ENCODE measurements at places on chromosomes 12 and 14.

- DNase-seq: no peak
Observed at GRCh38 chr12:127803545-127803944, 463.4 kb upstream of the TMEM132C start.

GRCh38 chr12:109199324-109199723 lies 82.9 kb downstream of the ACACB start:
- DNase-seq: no peak

DNA sequence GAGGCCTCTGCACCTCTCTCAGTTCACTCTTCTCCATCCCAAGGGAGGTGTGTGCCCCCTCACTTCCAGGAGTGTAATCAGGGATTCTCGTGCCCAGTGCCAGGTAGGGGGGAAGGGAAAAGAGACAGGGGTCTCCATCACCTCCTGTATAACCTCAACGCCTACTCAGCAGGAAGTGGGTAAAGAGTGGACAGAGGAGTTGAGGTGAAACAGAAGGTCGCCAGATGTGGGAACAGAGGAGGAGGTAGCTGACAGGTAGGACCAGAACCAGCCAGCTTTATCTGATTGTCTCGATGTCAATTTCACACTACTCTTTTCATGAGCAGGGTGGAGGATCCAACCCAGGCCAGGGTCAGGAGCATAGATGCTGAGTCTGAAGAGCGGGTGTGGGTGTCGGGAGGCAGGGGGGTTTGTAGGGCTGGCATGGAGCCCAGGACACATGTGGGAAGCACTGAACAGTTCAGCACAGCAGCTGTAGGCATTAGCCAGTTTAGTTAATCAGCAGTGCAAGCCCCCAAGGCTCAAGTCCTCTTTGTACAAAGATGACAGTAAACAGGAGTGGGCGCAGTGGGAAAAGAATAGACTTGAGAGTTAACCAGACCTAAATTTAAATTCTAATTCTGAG lies 213.5 kb downstream of the PELI2 start:
- no peak for DNase-seq

DNA sequence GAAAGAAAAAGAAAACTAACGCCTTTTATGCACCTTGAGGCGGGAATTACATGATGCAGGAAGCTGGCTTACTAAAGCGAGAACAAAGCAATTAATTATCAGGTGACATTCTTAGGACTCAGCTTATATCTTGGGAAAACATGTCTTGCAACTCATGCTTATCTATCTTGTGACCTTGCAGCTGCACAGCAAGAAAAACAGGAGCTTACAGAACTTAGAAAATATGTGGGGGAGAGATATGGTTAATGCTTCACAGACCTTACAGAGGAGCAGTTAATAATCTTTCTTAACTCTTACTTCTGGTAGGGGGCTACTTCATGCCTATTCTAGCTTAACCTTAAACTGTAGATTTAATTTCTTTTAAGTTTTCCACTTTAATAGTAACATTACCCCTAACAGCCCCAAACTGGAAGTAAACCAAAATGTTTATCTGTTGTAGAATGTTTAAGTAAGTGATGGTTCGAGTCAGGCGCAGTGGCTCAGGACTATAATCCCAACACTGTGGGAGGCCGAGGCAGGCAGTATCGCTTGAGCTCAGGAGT lies 13.2 kb upstream of the OR11G2 start:
- DNase-seq: no peak

- DNase-seq: no peak
Observed at GRCh38 chr12:15268309-15268708, 47.1 kb upstream of the RERG start.

GRCh38 chr14:97920201-97920600 lies 1123.0 kb downstream of the VRK1 start:
- DNase-seq: no peak

GRCh38 chr12:47844264-47845019 lies 24.7 kb upstream of the HDAC7 start:
- DNase-seq: no peak

DNA sequence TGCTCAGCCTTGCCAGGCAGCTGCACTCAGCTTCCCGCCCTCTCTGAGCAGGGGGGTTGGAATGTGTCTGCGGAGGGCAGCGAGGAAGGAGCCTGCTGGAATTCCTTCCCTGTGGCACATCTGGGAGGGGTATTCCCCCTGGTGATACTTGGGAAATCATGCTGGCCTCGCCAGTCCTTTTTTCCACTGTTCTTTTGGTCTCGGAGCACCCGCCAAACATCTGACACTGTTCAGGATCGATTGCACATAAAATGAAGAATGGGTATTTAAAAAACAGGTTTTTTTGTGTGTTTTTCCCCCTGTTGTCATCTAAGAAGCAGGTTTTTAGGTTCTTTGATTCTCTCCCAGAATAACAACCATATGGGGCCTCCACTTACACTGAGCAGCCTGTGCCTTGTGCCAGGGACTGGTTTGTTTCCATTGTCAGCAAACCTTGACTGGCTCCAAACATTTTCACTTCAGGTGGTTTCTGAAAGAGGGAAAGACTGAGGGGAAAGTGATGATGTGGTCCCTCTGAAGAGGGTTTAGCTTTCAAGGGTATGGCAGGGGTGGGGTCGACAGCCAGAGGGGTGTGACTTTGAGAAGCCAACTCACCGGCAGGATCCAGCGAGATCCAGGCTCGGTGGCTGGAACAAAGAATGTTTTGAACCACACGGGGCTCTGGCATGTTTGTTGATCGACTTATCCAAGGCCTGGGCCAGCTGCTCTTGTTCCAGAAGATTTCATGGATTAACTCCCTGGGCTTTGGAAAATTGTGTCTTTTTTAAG lies 215.1 kb downstream of the CACNA1C start:
- DNase-seq: no peak

DNA sequence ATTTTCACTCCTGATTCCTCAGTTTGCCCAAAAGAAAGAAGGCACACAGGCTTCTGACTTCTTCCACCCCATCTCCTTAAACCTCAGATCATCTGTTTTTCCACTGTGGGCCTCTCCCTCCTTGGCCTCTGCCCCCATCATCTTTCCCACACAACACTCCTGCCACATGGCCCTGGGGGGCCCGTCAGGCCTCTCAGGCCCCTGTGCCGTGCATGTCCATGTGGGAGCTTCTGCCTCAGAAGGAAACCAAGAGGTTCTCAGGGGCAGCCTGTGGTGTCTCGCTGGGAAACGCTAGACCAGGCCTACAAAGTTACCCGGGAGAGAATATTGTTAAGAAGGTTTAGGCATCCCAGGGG lies 8.0 kb downstream of the KLHL33 start:
- no peak for DNase-seq

- DNase-seq: no peak
Observed at GRCh38 chr12:115700896-115701465, 576.5 kb downstream of the MED13L start.

DNA sequence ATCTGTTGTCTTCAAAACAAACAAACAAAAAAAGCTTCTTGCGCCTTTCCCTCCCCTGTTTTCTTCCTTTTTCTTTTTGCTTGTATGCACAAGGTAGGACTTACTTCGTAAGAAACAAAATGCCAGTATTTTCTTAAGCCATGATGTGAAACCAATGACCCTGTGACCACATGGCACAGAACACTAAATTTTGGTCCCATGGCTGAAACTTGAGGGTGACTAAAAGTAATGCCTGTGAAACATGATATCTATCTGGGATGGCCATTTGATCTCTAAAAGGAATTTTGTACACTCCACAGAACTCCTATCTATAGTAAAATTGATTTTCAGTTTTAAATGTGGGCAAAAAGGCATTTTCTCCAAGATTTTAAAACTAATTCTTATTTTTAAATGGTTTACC lies 63.6 kb downstream of the PAPOLA start:
- no peak for DNase-seq

- DNase-seq: no peak
Observed at GRCh38 chr12:109763201-109763841, 49.7 kb downstream of the FAM222A start.

- DNase-seq: no peak
Observed at GRCh38 chr14:24595073-24595808, 14.2 kb downstream of the GZMH start.

DNA sequence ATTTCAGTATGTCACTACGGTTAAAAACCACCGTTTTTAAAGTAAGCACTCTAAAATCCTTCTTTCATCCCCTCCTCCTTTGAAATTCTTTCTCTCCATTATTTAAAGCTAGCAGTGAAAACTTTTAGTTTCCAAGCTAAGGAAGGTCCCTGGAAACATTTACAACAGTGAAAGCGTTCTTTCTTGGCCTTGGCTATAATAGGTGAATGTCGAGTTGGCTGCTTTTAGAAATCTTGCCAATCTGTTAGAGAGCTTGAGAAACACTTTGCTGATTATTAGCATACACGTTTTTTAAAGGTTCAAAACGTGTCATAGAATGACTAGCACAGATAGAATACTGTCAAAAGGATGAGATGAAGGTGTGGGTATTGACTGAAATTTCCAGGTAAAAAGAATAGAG lies 83.4 kb downstream of the PPP2R5E start:
- DNase-seq: no peak

- DNase-seq: no peak
Observed at GRCh38 chr14:61064856-61065255, 83.8 kb downstream of the SLC38A6 start.

GRCh38 chr14:67837011-67837624 lies 17.5 kb downstream of the RAD51B start:
- peak; percentile 26 for DNase-seq

DNA sequence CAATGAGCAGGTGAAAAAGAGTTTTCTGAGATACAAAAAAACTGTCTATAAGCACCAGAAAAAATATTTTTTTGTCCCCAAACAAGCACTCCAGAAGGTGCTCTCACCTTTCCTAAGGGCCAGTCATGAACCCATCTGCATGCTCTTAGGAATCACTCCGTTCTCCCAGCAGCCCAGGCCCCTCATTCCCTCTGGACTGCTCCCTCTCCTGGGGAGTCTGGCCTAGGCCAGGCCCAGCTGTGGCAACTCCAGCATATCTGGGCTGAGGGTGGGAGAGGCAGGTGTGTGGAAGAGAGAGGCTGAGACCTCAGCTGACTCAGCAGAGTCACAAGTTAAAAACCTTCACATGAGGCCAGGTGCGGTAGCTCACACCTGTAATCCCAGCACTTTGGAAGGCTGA lies 54.6 kb downstream of the TRAFD1 start:
- no peak for DNase-seq

DNA sequence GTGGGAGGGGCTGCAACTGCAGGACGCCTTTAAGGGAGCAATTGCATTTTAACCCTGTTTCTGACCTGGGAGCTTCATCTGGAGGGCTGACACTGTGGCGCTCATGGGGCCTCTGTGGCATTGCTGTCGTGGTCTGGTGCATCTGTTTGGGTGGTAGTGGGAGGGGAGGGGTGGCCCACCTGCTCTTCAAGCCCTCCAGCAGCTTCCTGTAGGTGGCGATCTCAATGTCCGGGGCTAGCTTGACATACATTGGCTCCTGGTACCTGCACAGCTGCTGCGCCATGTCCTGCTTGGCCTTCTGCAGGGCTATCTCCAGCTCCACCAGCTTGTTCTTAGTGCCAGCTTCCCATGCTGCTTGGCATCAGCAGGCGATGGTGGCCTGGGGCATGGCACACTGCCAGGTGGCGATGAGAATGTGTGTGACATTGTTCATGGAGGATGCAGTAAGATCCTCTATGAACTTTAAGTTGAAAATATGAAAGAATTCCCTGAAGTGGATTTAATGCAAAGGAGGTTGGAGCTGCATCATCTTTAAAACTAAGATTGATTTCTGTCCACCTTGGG lies 7.7 kb upstream of the KRT82 start:
- no peak for DNase-seq

DNA sequence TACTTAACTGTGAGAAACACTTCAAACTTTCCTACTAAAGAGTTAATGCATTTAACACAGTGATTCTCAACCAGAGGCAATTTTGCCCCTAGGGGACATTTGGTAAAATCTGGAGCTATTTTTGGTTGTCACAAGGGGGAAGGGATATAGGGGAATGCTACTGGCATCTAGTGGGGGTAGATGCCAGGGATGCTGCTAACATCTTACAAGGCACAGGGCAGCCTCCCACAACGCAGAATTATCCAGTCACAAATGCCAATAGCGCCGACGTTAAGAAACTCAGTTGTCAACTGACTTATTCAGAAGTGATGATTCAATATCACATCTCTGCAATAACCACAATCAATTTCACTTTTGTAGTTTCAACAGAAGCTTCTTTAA lies 2.0 kb downstream of the EEA1 start:
- DNase-seq: no peak

DNA sequence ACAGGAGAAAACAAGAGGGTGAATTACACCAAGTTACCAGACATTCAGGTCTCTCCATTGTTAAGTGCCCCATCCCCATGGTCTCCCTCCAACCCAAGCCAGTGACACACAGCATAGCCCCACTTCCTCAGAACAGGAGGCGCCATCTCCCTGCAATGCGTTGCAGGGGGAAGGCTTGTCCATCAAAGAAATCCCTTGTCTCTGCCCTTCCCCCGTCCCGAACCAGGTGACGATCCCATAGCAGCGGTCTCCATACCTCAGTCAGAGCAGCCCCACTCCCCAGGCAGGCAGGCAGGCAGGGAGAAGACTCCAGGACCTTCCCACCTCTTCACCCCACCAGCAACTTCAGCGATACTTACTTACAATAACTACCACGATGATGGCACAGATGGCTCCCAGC lies 5.9 kb downstream of the VAMP1 start:
- no peak for DNase-seq

- no peak for DNase-seq
Observed at GRCh38 chr12:109983432-109984142, 12.6 kb downstream of the GIT2 start.

GRCh38 chr12:48994224-48995085 lies 4.7 kb downstream of the DDN start:
- no peak for DNase-seq

DNA sequence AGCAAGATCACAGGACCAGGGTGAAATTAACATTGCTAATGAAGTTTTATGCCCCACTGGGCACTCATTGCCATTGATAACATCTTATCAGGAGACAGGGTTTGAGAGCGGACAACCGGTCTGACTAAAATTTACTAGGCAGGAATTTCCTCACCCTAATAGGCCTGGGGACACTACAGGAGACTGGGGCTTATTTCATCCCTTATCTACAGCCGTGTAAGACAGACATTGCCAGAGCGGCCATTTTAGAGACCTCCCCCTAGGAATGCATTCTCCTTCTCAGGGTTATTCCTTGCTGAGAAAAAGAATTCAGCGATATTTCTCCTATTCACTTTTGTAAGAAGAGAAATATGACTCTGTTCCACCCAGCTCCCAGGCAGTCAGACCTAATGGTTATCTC lies 8.3 kb downstream of the OR4K17 start:
- DNase-seq: no peak

GRCh38 chr12:1606021-1606622 lies 11.7 kb upstream of the FBXL14 start:
- no peak for DNase-seq

- DNase-seq: no peak
Observed at GRCh38 chr14:63638493-63638892, 3.2 kb downstream of the WDR89 start.
